NCI-H1092 treated with DMSO at 0.1 percent for 48 hours (cell line): ENCODE measurements at places on chromosomes 5 and 9.

DNA sequence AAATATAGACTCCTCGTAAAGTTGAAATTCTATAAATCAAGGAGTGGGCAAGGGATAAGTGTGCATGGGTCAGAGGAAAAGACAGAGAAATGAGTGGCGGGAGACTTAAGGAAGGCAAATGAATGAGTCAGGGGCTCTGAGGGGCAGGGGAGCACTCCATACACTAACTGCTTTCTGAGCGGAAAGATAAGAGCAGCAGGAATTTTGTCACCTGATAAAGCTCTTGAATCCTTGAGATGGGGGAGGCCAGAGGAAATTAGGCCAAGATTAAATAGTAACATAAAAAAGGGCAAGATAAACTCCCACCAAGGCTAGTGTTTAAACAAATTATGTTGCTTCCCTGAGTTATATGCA lies 191.0 kb upstream of the S1PR3 start:
- DNase-seq: no peak

GRCh38 chr5:34005211-34005610 lies 2.6 kb downstream of the AMACR start:
- DNase-seq: no peak

- no peak for DNase-seq
Observed at GRCh38 chr5:168211245-168211644, 80.2 kb upstream of the WWC1 start.

DNA sequence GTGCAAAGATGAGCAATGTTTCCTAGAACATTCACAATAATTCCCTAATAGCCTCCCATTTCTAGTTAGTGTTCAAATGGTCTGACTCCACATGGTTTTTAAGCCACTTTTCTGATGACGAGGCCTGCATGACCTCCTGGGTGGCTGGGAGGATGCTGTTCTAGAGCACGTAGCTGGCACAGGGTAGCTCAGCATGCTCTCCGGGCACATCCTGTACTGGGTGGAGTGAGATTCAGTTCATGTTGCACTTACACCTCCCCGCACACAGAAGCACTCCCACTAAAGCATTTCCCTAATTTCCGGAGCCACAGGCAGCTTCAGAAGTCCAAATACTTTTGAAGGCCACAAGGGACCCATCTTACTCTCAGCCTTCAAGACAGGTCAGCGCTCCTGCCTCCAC lies 159.8 kb upstream of the LHFPL2 start:
- DNase-seq: no peak

GRCh38 chr5:177008716-177009115 lies 2.1 kb upstream of the UIMC1 start:
- DNase-seq: no peak

DNA sequence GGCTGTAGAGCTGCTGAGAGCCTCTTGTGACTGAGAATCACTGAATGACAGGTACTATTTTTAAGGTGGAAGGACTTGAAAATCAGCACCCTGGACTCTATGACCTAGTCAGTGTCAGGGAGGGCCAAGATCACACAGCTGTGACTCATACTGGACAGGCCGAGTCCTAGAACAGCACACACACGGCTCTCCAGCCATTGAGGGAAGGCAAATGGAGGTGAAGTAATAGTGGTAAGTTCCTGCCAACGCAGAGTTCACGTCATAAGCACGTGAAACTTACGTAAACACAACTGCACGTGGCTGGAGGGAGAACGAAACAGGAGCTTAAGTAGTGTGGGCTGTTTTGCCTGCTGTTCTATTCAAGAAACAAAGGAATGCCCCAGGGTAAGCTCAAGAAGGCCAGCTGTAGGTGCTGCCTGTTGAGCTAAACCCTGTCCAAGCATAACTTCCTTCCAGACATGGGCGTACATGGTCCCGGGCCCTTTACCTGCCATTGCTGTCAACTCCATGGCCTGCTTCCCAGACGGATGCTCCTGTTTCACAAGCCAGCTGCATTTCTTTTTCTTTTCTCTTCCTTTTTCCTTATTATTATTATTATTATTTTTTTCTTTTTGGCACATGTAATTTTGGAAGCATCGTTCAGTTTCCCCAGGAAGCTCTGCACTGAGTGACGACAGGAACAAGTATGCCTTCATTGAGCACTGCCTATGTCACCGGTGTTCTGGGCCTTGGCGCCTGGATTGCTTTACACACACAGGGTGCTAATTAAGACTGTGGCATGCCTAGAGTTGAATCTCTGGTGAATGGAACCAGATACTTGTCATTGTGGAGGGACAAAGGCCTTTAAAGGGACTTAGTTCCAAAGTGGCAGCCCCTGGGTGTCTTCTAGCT lies 10.2 kb upstream of the LCP2 start:
- DNase-seq: no peak

GRCh38 chr5:43036409-43036808 lies 3.7 kb downstream of the ANXA2R start:
- DNase-seq: no peak

DNA sequence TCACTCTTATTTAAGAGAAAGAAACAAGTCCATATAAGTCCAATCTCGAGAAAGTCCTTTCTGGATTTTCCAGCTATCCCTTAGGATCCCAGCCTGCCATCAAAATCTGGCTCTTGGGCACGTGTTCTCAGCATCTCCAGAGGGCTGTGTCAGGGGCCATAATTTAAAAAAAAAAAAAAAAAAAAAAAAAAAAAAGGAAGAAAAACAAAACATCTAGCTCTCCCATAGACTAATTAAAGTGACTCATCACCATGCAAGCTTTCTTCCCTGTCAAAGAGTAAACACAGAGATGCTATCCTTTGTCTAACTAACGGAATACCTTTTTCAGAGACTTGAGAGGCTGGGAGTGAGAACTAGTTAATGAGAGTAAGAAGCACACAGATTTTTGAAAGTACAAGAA lies 44.9 kb upstream of the MYO10 start:
- DNase-seq: no peak

- no peak for DNase-seq
Observed at GRCh38 chr5:126583761-126584160, 11.3 kb downstream of the ALDH7A1 start.

GRCh38 chr5:141490271-141490670 lies 1.4 kb downstream of the PCDHGC5 start:
- no peak for DNase-seq

- DNase-seq: peak; percentile 51
Observed at GRCh38 chr9:37329576-37329975, 92.9 kb upstream of the GRHPR start.

- DNase-seq: no peak
Observed at GRCh38 chr9:94061864-94062263, 22.4 kb upstream of the PTPDC1 start.

- DNase-seq: no peak
Observed at GRCh38 chr9:131669269-131670157, 70.4 kb downstream of the RAPGEF1 start.

- DNase-seq: no peak
Observed at GRCh38 chr9:35385042-35385441, 104.9 kb upstream of the RUSC2 start.

DNA sequence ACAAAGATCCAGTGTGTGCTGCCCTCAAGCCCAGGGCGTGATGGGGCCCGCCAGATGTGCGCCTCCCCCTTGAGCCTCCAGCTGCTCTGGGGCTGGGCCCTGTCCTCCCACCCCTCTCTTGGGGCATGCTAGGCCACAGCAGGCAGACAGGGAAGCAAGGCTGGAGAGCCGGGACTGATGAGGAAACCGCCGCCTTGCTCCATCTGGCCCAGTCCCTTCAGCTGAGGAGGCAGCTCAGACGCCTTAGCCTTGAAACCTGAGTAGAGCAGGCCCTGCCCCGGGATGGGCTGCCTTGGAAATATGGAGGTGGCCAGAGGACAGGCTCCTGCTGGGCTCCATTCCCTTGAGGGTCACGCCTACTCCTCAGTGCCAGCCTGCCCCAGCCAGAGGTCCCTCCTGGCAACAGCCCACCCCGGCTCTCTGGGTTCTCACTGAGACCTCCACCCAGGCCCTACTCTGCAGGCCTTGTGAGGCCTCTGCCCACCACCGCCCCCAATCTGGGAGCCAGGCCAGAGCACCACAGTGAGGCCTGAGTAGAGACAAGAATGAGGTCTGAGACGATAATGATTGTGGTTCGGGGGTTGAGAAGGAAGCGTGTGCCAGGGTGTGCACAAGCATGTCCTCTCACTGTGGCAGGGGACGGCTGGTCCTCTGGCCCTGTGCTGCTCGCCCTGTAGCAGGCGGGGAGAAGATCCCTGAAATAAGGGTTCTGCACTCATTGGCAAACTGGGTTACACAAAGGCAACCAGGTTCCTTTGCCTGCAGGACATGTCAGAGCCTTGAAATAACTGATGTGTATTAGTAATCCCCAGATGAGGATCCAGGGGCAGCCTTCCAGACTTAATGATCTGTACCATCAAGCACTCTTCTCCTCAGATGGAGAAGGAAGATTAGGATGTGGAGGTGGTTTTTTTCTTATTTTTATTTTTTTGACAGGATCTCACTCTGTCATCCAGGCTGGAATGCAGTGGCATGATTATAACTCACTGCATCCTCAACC lies 30.9 kb downstream of the CXXC5 start:
- no peak for DNase-seq

DNA sequence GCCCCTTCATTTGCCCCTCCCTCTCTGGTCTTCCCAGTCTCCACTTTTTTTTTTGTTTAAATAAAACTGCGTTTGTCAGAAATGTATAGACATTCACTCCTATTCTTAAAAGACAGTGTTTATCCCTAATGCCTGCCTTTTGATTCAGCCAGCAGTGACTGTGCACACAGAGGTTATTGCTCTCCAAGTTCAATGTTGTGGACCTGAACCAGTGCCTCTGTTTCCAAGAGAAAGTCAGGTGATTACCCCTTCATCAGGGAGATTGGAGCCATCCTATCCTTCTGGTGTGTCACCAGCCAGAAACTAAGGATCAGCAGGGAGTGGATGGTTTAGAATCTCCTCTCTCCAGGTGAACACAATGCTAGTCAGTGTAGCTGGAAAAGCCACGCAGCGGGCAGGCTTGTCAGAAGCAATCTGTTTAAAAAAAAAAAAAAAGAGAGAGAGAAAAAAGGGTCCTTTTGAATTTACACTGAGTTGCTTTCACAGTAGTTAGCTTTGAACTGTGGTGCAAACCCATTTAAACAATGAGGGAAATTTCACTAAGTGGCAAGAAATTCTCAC lies 167.5 kb upstream of the DMRT1 start:
- DNase-seq: no peak

GRCh38 chr9:121893786-121894185 lies 199.3 kb downstream of the TTLL11 start:
- DNase-seq: no peak

DNA sequence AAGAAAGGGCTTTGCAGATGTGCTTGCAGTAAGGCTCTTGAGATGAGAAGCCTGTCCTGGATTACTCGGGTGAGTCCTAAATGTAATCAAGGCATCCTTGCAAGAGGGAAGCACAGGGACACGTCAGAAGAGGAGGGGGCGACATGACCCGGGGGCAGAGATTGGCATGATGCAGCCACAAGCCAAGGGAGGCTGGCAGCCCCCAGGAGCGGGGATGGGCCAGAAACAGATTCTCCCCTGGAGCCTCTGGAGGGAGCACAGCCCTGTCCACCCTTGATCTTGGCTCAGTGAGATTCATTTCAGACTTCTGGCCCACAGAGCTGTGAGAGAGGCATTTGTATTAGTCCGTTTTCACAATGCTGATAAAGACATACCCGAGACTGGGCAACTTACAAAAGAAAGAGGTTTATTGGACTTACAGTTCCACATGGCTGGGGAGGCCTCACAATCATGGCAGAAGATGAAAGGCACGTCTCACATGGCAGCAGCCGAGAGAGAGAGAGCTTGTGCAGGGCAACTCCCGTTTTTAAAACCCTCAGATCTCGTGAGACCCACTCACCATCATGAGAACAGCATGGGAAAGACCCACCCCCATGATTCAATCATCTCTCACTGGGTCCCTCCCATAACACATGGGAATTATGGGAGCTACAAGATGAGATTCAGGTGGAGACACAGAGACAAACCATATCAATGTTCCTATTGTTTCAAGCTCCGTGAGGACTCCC lies 76.1 kb downstream of the ADAMTS2 start:
- no peak for DNase-seq

DNA sequence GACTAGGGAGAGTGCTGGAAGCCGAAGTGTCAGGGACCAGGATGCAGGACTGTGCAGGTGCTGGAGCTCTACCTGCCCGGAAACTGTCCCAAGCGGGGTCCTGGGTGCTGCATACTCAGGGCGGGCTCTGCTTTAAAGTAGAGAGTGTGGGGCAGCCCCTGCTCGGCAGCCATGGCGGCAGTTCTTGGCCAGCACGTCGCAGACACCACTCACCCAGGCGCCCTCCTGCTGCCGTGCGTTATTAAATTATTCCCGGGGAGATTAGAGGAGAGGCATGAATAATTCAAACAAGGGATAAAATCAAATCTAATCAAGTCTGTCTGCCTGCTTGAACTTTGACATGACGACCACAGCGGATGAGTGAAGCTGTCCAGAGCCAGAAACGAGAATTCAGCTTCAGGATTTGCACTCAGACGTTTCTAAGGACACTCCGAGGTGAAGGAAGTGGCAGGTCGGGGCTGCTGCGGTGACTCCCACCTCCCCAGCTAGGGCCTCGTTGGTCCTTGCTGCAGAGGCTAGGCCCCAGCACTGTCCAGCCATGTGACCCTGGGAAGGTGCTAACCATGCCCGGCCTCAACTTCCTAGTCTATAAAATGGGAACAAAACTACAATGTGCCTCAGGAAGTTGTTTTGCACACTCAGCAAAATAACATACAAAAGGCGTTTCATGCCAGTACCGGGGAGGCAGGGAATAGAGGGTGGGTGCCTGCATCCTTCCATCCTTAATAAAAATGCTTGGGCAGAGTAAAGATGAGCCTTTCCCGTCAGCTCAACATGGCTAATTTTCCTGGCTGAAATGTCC lies 91.3 kb upstream of the ADAMTS2 start:
- no peak for DNase-seq

- no peak for DNase-seq
Observed at GRCh38 chr5:8848997-8849594, 696.8 kb downstream of the SEMA5A start.

GRCh38 chr5:56677690-56678305 lies 137.6 kb upstream of the MAP3K1 start:
- DNase-seq: no peak

DNA sequence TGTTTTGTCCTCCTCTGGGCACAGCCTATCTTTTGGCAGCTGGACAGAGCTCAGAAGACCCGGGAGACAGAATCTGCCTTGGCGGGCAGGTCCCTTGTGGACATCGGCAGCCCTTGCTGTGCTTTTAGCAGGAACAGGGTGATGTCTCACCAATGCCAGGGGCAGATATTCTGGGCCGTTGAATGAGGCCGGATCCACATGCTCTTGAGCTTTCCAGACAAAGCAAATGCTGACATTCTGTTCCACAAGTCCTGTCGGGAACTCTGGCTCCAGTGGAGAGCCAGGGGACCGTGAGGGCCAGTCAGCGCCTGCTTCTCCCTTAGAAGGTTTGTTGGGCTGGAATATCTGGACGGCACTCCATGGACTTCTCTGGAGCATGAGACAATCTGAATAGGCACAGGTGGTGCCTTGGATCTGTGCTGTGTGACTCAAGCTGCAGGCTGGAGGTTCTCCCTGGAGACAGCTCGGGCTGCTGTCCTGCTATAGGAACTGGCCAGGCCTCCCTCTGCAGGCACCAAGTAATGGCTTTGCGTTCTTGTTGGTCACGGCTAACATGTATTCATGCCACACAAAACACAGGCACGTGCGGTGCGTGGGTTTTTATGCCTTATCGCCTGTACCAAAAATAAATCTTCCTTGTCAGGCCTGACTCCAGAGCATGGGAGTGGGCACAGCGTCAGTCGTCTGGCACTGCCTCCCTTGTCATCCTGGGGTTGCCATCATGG lies 80.3 kb downstream of the GADD45G start:
- peak; percentile 30 for DNase-seq

GRCh38 chr5:1726956-1727355 lies 72.7 kb downstream of the MRPL36 start:
- DNase-seq: no peak
